ENCODE measurements at places on chromosomes 5 and 9.

DNA sequence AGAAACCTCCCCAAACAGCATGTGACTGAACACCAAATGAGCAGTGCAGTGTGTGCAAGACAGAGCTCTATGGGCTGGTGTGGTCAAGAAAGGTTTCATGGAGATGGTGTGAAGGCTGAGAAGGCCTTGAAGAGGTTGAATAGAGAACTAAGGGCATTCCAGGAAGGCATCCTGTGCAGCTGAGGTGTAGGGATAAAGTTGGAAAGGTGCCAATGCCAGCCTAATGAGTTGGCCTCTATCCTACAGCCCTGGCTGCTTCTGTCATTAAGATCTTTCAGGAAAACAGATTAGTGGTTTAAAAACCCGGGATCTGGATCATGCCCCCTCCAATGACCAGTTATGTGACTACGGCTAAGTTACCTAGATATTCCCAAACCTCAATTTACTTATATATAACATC, 4.0 kb downstream of the HDAC3 start:
- H3K27me3 ChIP-seq = no peaks in the 10 kb centered on the region
- H3K27ac ChIP-seq = no peak overlapping the region
- no peak for DNase-seq
- H3K4me3 ChIP-seq = no peak overlapping the region
- peaks cover 20% of the 10 kb centered on the region for H3K36me3 ChIP-seq

DNA sequence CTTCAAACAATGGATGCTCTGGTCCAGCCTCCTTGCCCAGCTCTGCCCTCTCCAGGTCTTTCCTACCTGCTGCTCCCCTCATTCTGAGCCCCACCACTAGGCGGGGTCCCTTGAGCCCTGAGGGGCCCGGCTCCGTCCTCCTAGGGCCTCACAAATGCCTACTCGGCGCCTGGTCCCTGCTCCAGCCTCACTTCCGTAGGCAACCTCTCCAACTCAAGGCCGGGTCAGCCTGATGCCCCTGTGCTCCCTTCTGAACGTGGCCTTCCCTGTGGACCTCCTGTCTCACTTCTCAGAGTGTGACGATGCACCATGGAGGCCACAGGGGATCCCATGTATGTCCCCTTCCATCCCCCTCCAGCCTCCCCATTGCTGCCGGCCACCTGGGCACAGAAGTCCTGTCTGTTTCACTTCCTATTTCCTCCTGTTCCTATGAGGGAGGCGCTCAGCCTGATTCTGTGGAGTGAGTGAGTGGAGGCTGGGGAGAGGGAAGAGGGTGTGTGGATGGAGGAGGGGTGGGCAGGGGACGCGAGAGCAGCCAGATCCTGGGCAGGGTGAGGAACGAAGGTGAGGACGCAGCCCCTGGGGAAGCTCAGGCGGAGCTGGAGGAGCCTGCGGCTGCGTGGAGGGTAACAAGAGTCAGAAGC, 127.2 kb upstream of the FAM120A start:
- no peak overlapping the region for H3K4me3 ChIP-seq
- no peaks in the 10 kb centered on the region for H3K36me3 ChIP-seq
- DNase-seq = no peak
- no peaks in the 10 kb centered on the region for H3K27me3 ChIP-seq
- H3K27ac ChIP-seq = no peak overlapping the region
- no peaks in the 10 kb centered on the region for H3K4me1 ChIP-seq

GRCh38 chr9:684054-684890, 157.2 kb upstream of the DMRT1 start:
- peak; percentile 81 for DNase-seq
- peak overlapping the region; percentile 99 for H3K27ac ChIP-seq

GRCh38 chr5:1662559-1663085, 137.0 kb downstream of the MRPL36 start:
- DNase-seq = no peak
- no peak overlapping the region for H3K27ac ChIP-seq
- peaks cover 9% of the 10 kb centered on the region for H3K27me3 ChIP-seq
- H3K4me3 ChIP-seq = no peak overlapping the region

GRCh38 chr9:31023847-31024246, 1360.6 kb upstream of the ACO1 start:
- H3K4me1 ChIP-seq = no peaks in the 10 kb centered on the region
- H3K27ac ChIP-seq = no peak overlapping the region
- no peaks in the 10 kb centered on the region for H3K36me3 ChIP-seq
- H3K27me3 ChIP-seq = no peaks in the 10 kb centered on the region

All from endothelial cell of umbilical vein (primary cell).